ENCODE measurements at places on chromosomes 16 and 17.

GRCh38 chr17:69443138-69443537, 28.6 kb downstream of the MAP2K6 start:
- no peak for DNase-seq

DNA sequence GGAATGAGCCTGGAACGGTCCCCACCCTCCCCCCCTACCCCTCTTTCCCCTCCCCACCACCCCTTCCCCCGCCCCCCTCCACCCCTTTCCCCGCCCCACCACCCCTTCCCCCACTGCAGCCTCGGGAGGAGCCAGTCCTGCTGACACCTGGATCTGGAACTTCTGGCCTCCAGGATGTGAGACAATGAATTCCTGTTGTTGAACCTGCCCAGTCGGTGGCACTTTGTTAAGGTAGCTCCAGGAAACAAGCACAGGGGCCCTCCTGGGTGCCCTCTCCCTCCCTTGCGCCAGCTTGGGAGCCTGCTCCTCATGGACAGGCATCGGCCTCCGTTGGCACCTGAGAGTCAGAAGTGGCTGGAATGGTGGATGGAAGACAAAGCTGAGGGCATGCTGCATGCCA, 152.4 kb upstream of the FOXF1 start:
- DNase-seq: no peak

DNA sequence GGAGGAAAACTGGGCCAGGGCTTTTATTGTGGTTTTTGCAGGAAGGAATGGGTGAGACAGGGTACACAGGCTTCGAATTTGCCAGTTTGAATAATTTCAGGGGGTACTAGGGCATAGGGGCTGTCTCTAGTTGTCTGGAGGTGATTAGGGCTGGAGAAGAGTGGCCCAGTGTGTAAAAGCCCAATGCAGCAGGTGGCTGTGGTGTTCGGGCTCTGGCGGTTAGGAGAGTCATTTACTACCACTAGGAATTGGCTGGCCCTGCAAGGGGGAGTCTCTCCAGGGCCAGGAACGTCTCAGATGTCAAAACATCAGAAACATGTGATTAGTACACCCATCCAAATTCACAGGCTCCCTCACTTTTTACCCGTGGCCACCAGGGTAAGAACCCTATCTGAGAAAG, 50.3 kb downstream of the GINS3 start:
- no peak for DNase-seq

GRCh38 chr16:30022887-30023286, at the start of gene C16orf92:
C16orf92 (plus strand) TSS chr16:30023198; CDS start chr16:30023341, 143 bp downstream.
- DNase-seq: no peak

- DNase-seq: no peak
Measured at GRCh38 chr17:74055508-74056160, 147.8 kb upstream of the RPL38 start.

DNA sequence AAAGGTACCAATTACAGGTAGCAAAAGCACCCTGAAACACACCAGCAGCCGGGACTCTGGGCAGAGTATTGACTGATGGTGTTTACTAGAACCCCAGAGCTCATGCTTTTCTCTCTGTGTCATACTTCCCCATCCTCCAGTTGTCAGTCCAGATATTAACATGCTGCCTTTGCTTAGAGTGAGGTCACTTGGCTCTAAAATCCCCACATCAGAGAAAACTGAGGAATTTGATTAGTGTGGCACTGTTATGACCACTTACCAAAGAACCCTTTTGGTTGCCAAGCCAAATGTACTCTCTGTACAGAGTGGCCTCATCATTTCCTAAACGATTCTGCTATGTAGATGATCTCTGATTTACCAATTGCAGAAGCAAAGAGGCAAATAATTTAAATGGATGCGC, 80.4 kb downstream of the ABCC12 start:
- DNase-seq: no peak

DNA sequence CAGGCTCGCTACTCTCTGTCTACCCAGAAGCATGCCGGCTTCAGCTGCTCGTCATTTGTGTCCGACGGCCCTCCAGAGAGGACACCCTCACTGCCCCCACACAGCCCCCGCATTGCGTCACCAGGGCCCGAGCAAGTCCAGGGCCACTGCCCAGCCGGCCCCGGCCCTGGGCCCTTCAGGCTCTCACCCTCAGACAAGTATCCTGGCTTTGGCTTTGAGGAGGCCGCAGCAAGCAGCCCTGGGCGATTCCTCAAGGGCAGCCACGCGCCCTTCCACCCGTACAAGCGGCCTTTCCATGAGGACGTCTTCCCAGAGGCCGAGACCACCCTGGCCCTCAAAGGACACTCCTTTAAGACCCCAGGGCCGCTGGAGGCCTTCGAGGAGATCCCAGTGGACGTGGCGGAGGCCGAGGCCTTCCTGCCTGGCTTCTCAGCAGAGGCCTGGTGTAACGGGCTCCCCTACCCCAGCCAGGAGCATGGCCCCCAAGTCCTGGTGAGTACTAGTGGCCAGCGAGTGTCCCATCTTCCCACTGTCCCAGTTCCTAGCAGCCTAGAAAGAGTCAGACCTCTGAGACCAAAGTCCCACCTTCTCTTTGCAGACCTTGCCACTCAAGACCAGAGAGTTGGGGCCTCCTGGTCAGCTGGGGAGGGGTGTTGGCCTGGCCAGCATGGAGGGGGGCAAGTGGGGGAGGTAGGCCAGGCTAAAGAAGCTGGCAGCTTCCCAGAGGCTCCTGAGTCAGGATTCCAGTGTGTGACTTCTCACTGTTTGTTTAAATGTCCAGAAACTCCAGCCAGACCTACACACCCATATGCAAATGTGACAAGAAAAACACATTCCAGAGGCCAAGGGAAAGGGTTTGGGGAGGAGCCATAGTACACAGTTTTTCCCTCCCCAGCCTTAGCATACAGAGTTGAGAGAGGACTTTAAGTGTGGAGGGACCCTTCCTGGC, 18.6 kb downstream of the FOXN1 start:
- no peak for DNase-seq

DNA sequence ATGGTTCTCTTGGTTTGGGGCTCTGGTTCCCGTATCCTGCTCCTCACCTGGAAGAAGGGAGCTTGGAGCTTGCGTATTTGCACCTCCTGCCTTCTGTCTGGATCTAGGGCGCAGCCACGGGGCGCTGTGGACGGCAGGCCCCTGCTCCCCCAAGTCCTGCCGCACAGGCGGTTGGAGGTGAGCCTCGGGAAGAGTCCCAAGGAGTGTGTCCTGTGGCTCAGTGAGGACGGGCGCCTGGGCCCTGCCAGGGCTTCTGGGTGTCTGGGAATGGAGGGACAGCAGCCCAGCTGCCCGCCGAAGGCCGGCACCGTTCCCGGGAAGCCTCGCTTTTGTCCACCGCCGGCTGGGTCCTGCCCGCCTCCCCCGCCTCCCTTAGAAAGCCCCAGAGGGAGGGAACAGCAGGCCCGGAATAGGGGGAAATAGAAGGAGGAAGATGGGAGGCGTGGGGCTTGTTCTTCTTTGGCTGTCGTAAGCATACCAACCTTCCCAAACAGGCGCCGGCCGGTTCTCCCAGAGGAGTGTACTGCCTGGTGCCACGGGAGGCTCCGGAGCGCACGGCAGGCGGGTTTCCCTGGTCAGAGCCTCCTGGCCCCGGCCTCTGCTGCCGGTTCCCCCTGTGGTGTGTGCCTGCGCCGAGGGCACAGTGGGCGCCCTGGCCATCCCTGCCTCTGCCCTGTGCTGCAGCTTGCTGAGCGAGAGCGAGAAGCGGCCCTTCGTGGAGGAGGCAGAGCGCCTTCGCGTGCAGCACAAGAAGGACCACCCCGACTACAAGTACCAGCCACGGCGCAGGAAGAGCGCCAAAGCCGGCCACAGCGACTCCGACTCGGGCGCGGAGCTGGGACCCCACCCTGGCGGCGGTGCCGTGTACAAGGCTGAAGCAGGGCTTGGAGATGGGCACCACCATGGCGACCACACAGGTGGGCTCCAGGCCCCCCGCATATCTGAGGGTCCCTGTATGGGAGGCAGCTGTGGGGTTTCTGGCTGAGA, 1.8 kb downstream of the SOX8 start:
- no peak for DNase-seq

- DNase-seq: no peak
Measured at GRCh38 chr16:74788108-74788507, 13.5 kb upstream of the FA2H start.

DNA sequence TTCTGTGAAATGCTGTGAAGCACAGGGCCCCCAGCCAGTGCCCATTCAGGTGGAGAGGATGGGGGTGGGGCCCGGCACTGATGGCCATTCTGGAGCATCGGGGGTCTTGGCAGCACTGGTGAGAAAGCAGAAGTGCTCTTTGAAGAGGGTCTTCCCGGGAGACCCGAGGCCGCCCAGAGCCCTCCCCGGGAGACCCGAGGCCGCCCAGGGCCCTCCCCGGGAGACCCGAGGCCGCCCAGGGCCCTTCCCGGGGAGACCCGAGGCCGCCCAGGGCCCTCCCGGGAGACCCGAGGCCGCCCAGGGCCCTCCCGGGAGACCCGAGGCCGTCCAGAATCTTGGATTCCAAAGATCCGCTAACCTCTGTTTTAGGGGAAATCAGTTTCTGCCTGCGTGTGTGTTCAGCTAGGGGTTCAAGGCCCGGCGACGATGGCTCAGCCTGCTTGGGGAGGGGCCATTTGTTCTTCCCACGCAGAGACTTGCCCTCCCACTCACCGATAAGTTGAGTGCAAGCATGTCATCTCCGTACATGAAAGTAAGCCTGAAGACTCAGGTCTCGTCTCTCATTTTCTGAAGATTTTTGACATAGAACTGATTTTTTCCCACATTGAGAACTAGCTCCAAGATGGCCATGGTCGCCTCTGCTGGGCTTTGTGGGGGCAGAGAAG, 35.2 kb upstream of the CAPN15 start:
- no peak for DNase-seq

- DNase-seq: no peak
Measured at GRCh38 chr17:18946536-18946935, 5.4 kb upstream of the SLC5A10 start.

GRCh38 chr17:73513426-73513825, 130.8 kb downstream of the SDK2 start:
- no peak for DNase-seq

GRCh38 chr17:56152874-56153602, at the start of gene ANKFN1:
ANKFN1 (plus strand) TSS chr17:56153475; CDS start chr17:56212668, 59,193 bp downstream.
- DNase-seq: no peak

DNA sequence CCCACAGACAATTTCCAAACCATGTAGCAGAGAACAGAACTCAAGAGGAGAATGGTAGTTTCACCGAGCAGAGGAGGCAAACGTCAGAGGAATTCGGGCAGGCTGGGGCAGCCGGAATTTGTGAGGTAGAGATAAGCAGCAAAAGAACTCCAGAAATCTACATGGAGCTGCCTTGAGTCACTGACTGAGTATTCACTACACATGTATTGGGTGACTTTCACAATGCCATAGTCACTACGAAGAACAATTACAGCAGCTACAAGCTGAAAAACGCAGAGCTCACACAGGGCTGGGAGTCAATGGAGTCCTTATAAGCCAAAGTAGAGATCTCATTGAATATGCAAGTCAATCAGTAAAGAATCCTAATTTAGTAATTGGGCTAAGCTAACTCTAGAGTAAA, 13.4 kb downstream of the CMC2 start:
- no peak for DNase-seq

DNA sequence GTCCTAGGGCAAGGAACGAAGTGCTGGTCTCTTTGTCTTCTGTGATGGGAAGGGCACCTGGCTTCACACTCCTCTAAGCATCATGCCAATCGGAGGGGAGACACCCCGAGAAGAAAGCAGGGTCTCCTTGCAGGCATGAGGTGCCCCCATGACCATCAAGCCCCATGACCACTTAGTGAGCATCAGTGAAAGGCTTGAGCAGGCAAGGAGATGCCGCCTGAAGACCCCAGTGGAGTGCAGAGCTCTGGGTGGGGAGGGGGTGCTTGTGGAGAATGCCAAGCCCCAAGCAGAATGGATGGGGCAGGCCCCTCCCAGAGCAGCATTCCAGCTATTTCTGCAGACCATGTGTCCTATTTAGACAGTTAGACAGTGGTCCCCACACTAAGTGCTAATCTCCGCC, 232.7 kb upstream of the TNRC6C start:
- DNase-seq: no peak

GRCh38 chr16:12802048-12802447, 1.6 kb downstream of the CPPED1 start:
- no peak for DNase-seq

- DNase-seq: no peak
Measured at GRCh38 chr16:28845293-28845692, 855 bp downstream of the TUFM start.

GRCh38 chr16:228151-228851, 948 bp downstream of the LUC7L start:
- peak; percentile 27 for DNase-seq

GRCh38 chr16:24906199-24906808, 60.5 kb downstream of the SLC5A11 start:
- no peak for DNase-seq

DNA sequence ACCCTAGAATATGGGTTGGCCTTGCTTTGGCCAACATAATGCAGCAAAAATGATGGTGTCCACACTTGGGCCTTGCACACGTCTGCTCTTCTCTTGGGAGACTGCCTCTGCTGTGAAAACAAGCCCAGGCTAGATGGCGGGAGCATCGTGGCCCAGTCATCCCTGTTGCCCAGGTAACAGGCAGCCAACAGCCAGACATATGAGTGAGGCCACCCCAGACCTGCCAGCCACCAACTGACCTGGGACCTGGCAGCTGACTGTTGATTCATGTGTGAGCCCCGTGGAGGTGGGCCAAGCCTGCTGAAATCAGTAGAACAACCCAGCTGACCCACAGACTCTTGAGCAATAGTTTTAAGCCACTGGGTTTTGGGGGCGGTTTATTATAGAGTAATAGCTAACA, 39.4 kb upstream of the CDH3 start:
- no peak for DNase-seq

GRCh38 chr17:75456039-75456416, 407 bp upstream of the TMEM94 start:
- DNase-seq: no peak

DNA sequence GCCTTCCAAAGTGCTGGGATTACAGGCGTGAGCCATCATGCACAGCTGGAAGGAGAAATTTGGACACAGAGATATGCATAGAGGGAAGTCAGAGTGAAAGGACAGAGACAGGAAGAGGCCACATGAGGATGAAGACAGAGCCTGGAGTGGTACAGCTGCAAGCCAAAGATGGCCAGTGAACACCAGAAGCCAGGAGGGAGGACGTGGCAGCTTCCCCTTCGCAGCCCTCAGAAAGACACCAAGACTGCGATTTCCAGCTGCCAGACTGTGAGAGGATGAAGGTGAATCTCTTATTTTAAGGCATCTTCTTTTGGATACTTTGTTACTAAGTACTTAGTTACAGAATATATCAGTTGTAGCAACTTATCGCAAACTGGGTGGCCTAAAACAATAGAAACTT, 60.5 kb upstream of the PLCG2 start:
- DNase-seq: no peak

DNA sequence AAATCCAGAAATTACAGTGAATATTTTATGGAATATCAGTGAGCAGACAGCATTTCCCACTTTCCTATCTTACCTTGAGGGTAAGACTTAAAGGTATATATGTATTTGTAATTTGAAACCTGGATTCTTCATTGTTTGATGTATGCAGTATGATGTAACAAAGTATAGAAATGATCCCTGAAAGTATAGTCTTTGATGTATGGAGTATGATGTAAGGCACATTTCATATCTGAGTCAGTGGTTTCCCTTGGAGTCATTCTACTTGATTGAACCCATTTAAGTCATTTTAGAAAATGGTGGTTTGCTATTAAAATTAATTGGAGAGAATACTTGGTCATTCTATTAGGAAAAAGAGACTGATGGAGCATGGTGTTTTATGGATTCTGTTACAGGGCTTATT, 10.1 kb downstream of the AMZ2 start:
- DNase-seq: no peak

GRCh38 chr17:36837195-36837938, 99.9 kb upstream of the LHX1 start:
- no peak for DNase-seq
